ENCODE measurements at places on chromosomes 2 and 18. TPM values are rescaled to one million over a fixed set of nuclear protein-coding genes. Genes with fewer than 3 reads are reported as not detected.

- no peak for DNase-seq
Observed at GRCh38 chr2:134233728-134234136, 20.1 kb upstream of the MGAT5 start.

Gene ITM2C
- 79.5 TPM for total RNA-seq

DNA sequence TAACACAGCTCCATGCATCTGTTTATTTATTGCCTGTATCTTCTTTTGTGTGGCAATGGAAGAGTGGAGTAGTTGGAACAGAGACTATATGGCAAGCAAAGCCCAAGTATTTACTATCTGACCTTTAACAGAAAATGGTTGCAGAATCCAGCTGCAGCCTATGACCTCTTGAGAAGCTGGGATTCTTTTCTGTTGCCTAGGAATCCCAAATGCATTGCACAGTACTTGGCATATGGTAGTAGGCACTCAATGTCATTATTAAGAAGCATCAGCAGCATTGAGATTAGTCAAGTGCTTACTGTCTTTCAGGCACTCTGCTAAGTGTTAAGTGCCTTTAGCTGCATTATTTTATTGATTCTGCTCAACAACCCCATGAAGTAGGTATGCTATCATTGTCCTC lies 331.6 kb downstream of the CCDC85A start:
- no peak for DNase-seq

Gene CFAP210
- total RNA-seq = not detected

Gene SLC40A1
- 0.31 TPM for total RNA-seq

DNA sequence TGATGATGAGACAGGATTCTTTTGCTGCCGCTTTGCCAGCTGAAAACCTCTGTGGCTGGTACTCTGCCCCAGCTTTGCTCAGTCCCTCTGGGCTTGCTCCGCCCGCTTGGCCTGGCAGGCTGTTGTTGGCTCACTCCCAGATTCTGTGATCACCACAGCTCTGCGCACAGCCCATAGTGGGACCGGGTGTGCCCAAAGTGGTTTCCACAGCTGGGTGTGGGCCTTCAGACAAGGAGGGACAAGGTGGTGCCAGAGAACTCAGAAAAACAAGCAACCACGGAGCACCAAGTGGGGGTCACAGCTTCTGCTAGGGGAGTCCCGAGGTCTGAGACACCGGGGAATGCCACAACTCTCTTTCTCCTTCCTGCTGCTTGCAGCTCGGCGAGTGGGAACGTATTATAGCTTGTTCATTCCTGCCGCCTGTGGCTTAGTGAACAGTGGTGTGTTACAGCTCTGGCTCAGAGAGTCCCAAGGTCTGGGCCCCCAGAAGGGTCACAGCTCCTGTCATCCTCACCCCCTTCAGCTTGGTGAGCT lies 9.2 kb upstream of the KYNU start:
- DNase-seq = no peak

DNA sequence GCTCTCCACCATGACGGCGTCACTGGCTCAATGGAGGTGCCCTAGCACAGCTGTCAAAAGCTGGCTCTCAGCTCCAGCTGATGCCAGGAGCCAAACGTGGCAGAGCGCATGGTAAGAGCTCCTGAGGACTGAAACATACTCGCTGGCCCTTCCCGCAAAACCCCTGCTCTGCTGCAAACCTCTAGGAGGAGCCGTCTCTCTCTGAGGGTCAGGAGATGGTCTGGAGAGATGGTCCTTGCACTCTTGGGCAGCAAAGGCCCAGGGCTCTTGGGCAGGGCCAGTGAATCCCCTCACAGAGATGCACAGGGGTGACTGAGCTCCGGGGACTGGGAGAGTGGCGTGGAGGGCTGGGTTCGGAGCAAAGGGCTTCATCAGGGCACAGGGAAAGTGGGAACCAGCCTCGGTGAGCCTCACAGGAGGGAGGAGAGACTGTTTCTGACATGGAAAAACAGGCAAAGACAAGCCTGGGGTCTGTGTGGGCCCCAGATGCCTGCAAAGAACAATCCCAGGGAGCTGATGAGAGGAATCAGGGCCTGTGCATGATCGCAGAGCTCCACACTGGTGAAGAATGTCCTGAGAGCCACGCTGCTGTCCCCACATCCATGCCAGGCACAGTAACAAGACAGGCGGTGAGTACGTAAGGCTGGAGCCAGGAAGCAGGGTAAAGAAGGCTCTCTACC lies 17.2 kb downstream of the SNORC start:
- DNase-seq = no peak

GRCh38 chr2:138391946-138392345 lies 109.6 kb upstream of the SPOPL start:
- no peak for DNase-seq

DNA sequence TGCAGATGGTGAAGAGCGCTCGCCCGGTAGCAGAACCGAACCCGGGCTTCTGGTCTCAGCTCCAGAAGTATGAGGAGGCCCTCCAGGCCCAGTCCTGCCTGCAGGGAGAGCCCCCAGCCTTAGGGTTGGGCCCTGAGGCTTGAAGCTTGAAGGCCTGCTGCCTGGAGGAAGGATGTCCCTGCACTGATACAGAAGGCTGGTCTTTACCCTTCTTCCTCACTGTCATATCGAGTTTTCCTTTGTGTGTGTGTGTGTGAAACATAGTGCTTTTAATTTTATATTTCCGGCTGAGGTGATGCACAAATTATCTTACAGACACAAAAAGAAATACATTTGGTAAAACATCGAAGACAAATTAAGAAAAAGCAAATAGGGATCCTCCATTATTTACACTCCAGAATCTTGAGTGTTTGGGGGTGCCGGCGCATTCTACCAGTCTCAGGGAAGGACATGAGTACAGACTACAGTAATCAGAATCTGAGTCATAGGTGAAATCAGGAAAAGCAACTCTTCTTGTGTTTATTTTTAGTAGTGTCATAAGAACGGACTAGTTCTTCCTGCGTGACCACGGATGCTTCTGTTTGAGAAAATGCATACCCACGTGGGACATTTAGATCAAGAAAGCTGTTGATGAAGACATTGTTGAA lies 1.3 kb downstream of the DUSP28 start:
- peak; percentile 41 for DNase-seq

DNA sequence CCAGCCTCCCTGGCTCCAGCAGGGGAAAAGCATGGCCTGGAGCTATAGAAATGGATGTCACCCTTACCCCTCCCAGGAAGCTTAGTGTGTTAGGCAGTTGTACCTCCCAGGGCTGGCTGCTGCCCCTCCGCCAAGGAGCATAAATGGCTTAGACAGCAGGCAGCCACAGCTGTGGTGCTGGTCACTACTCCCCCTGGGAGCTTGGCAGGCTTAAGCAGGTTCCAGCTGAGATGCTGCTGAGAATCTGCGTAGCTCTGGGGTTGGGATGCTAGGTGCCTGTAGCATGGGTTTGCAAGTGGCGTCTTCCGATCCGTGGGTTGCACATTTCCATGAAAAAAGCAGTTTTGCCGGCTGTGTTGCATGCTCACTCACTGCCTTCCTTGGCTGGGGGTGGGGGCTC lies 369.7 kb downstream of the CTNNA2 start:
- no peak for DNase-seq

DNA sequence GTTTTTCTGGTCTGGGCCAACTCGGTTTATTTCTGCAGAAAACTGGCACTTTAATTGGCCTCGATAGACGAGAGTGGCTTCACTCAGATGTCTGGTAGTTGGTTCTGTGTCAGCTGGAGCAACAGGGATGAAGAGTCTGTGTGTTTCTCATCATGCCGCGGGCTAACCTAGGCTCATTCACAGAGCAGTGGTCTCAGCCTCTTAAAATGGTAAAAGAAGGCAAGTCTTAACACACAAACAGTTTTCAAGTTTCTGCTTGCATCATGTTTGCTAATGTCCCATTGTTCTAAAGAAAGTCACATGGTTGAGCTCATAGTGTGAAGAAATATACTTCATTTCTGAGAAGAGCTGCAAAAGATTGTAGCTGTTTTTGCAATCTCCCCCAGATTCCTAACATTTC lies 37.5 kb upstream of the ANXA4 start:
- no peak for DNase-seq

Gene PREB
- 66.5 TPM for total RNA-seq

GRCh38 chr2:193774166-193774565 lies 1579.4 kb upstream of the TMEFF2 start:
- no peak for DNase-seq

GRCh38 chr2:141508806-141509595 lies 621.8 kb downstream of the LRP1B start:
- DNase-seq = no peak

DNA sequence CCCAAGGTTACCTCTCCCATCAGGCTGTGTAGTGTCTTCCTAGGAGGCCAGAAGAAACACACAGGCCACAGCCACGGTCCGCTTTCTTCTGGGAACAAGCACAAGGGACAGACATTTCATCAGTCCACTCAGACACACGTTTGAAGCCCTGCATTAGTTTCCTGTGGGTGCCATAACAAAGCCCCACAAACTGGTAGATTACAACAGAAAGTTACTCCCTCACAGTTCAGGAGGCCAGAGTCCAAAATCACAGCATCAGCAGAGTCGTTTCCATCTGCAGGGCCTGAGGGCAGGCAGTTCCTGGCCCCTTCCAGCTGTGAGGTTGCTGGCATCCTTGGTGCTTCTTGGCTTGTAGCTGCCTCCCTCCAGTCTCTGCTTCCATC lies 8.8 kb upstream of the PRLH start:
- DNase-seq = no peak

Gene AMER3
- not detected for total RNA-seq

- DNase-seq = no peak
Observed at GRCh38 chr2:178070824-178071223, 1.8 kb downstream of the PDE11A start.

GRCh38 chr18:21298351-21298750 lies 56.3 kb downstream of the GREB1L start:
- DNase-seq = no peak

- DNase-seq = no peak
Observed at GRCh38 chr2:157233506-157233905, 24.0 kb upstream of the GALNT5 start.

Gene PROKR1
- total RNA-seq = not detected

DNA sequence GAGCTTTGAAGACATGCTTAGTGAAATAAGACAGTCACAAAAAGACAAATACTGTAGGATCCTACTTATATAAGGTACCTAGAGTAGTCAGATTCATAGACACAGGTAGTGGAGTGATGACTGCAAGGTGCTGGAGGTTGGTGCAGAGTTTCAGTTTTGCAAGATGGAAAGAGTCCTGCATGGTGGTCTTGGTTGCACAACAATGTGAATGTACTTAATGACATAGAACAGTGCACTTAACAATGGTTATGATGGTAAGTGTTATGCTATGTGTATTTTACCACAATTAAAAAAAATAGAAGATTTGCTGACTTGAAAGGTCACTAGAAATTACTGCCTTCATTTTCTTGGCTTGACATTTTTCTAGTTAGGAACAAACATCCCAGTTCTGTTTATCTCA lies 9.5 kb downstream of the CERS6 start:
- DNase-seq = no peak
